GM23248 (cell line): ENCODE measurements at places on chromosomes 11 and 22. TPM values are rescaled to one million over a fixed set of nuclear protein-coding genes. Genes with fewer than 3 reads are reported as not detected.

DNA sequence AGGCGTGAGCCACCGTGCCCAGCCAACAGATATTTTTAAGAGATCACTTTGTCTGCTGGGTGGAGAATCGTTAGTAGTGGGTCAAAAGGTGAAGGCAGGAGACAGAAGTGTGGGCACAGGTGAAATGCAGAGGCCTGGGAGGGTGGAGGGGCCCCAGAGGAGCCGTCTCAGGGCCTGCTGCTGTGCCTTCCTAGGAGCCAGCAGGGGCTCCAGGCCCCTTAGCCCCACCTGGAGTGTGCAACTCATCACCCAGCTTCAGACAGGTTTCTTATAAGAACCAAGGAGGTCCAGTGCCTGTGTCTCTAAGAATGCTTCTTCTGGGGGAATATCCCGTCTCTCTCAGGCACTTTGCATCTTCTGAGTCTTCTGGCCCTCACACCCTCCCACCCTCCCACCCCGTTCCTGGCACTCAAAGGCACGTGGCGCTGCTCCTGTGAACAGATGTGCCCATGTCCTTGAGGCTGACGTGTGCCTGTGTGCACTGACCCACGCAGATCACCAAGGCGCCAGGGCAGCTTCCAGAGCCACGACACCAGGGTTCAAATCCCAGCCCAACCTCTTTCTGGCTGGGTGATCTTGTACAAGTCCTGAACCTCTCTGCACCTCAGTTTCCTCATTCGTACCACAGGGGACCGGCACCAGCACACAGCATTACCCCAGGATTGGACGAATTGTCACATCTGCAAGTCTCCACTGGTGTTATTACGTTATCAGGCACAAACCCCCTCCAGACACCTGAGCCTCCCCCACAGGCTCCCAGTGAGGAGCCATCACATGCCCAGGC lies 3.4 kb downstream of the ARSA start:
- no peaks in the 10 kb centered on the region for H3K27me3 ChIP-seq
- no peak for DNase-seq
- H3K27ac ChIP-seq, result no peak overlapping the region
- peaks cover 8% of the 10 kb centered on the region for H3K4me1 ChIP-seq
- H3K36me3 ChIP-seq, result no peaks in the 10 kb centered on the region

DNA sequence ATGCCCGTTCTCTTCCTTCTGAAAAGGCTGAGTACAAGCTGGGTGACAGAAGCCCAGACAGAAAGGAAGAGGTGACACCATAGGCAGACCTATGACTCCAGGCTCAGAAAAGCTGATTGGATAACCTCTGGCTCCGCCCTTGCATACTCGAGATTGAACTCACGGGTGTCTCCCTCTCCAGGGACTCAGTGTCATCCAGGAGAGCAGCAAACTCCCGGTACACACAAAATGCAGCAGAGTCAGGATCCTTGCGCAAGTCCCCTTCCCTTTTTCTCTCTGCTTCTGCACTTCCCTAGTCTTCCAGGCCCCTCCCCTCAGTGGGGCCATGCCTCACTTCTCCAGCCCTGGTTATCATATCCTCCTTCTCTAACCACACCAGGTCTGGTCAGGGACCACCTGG lies 9.8 kb downstream of the SCN4B start:
- peaks cover 53% of the 10 kb centered on the region for H3K27me3 ChIP-seq
- peak; percentile 13 for DNase-seq
- H3K4me1 ChIP-seq, result no peaks in the 10 kb centered on the region

DNA sequence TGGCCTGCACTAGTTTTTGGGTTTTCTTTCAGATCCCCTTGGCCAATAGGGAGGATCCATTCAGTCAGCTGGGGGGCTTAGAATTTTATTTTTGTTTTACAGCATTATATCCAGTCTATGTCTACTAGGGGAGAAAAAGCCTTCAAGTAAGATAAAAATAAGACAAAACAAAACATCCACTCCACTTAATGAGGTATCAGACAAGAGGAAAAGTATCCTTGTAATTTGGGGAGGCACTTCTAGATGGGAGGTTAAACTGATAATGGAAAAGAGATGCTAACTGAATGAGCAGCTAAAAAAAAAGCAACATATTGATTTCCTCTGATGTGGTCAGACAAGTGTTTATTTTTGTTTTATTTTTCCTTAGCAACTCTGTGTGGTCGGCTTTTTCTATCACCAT lies 278.0 kb upstream of the ANO3 start:
- H3K36me3 ChIP-seq, result no peaks in the 10 kb centered on the region
- no peaks in the 10 kb centered on the region for H3K27me3 ChIP-seq
- no peak overlapping the region for H3K27ac ChIP-seq
- H3K4me3 ChIP-seq, result no peak overlapping the region
- no peaks in the 10 kb centered on the region for H3K4me1 ChIP-seq

GRCh38 chr11:89447845-89448244 lies 43.3 kb downstream of the NOX4 start:
- no peaks in the 10 kb centered on the region for H3K27me3 ChIP-seq
- DNase-seq, result no peak
- H3K36me3 ChIP-seq, result no peaks in the 10 kb centered on the region
- H3K4me1 ChIP-seq, result no peaks in the 10 kb centered on the region

DNA sequence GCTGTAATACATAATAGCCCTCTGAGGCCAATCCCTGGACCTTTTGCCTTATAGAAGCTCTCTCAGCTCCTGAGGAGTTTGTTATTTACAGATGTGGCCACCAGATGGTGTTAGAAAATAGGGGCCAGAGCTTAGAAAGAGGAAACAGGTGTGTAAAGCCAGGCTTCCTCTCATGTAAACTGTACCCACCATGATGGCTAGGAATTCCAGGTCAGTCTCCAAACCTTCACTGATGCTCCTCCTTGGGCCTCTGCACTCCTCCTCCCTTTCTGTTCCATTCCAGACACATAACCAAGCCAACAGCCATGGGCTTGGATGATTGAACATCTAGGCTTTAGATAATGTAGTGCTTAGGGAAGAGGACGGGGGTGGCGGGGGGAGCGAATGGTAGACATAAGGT lies 39.7 kb downstream of the USP35 start:
- H3K4me1 ChIP-seq, result peaks cover 14% of the 10 kb centered on the region
- H3K27ac ChIP-seq, result no peak overlapping the region
- H3K27me3 ChIP-seq, result no peaks in the 10 kb centered on the region
- no peak overlapping the region for H3K4me3 ChIP-seq

GRCh38 chr11:34065505-34066203 lies 14.1 kb downstream of the CAPRIN1 start:
- DNase-seq, result peak; percentile 45
- H3K36me3 ChIP-seq, result peaks cover 13% of the 10 kb centered on the region
- H3K27me3 ChIP-seq, result no peaks in the 10 kb centered on the region

DNA sequence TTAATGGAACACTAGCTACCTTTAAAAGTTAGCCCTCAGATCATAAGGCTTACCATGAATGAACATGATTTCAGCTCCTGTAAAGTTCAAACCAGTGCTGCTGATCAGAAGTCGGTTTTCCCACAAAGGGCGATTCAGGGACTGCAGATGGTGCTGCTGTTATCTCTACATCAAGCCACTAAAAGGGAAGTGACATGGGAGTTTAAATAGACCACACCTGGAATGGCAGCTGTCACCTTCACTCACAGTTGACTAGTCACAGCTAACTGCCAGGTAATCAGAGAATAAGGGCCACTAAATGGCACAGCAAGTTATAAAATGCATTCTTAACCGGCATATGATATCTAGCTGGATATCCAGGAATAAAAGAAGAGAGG lies 581.1 kb upstream of the ARHGAP42 start:
- H3K4me1 ChIP-seq, result no peaks in the 10 kb centered on the region
- no peak overlapping the region for H3K4me3 ChIP-seq
- no peaks in the 10 kb centered on the region for H3K36me3 ChIP-seq
- no peak for DNase-seq

DNA sequence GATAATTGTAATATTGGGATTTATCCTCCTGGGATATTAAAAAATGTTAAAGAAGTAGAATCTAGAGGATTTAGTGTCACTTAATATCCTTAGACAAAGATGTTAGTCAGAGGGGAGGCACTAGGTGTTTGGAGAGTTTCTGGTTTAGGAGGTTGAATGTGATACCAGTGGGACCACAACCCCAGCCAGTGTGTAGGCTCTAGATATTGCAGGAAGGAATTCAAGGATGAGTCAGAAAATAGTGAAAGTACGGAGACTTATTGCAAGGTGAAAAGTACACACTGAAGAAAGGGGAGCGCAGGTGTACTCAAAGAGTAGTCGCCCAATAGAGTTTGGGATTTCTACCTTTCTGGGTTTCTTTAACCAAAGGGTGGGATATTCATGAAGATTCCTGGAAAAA lies 5.7 kb upstream of the TMEM41B start:
- H3K4me3 ChIP-seq, result no peak overlapping the region
- no peak overlapping the region for H3K27ac ChIP-seq
- no peak for DNase-seq
- peaks cover 3% of the 10 kb centered on the region for H3K4me1 ChIP-seq
- H3K36me3 ChIP-seq, result no peaks in the 10 kb centered on the region
- no peaks in the 10 kb centered on the region for H3K27me3 ChIP-seq

- H3K4me1 ChIP-seq, result no peaks in the 10 kb centered on the region
- H3K27me3 ChIP-seq, result no peaks in the 10 kb centered on the region
- no peaks in the 10 kb centered on the region; the same call in 1 of the 2 replicates for H3K36me3 ChIP-seq
- no peak overlapping the region for H3K27ac ChIP-seq
These were observed 12.1 kb upstream of the ADORA2A start for GRCh38 chr22:24414984-24415945.

GRCh38 chr11:125123947-125124617 lies 12.7 kb upstream of the TMEM218 start:
- H3K27me3 ChIP-seq, result no peaks in the 10 kb centered on the region
- H3K4me3 ChIP-seq, result 0 out of 2 replicates have a peak overlapping the region, but pooled peaks have one; percentile 24
- peaks cover 4% of the 10 kb centered on the region; the same call in 1 of the 2 replicates for H3K4me1 ChIP-seq
- H3K27ac ChIP-seq, result no peak overlapping the region

GRCh38 chr22:25630447-25630846 lies 66.0 kb downstream of the GRK3 start:
- H3K36me3 ChIP-seq, result no peaks in the 10 kb centered on the region
- no peaks in the 10 kb centered on the region for H3K27me3 ChIP-seq
- no peak overlapping the region for H3K27ac ChIP-seq
- DNase-seq, result no peak

GRCh38 chr11:87889126-87889525 lies 286.1 kb downstream of the RAB38 start:
- no peaks in the 10 kb centered on the region for H3K4me1 ChIP-seq
- no peak overlapping the region for H3K27ac ChIP-seq
- DNase-seq, result no peak
- no peaks in the 10 kb centered on the region for H3K27me3 ChIP-seq
- no peak overlapping the region for H3K4me3 ChIP-seq

DNA sequence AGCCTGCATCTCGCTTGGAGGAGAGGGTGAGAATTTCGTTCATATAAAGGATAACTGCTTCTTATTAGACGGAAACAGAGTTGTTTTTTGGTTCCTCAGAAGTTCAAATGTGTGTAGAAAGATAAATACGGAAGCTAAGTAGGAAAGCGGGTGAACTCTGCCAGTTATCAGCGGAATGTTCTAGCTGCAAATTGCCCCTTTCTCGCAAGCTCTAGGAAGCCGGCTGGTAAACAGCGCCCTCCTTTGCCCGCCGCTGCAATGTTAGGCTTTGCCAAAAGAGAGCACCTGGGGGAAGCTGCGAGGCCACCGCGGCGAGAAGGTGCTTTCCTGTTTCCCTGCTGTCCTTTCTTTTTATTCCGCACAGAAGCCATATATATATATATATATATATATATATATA lies 67.0 kb downstream of the IGLL5 start:
- no peaks in the 10 kb centered on the region for H3K36me3 ChIP-seq
- no peak overlapping the region for H3K4me3 ChIP-seq
- H3K27ac ChIP-seq, result no peak overlapping the region
- peaks cover 22% of the 10 kb centered on the region for H3K27me3 ChIP-seq
- H3K4me1 ChIP-seq, result no peaks in the 10 kb centered on the region

CDC45 gene
- 9.5 TPM in 2 replicates for total RNA-seq

NXPE1 gene
- total RNA-seq, result not detected in 2 replicates

OR8G1 gene
- not detected in 2 replicates for total RNA-seq

MPPED1 gene
- total RNA-seq, result not detected in 2 replicates

HBG1 gene
- not detected in 2 replicates for total RNA-seq

ENTHD1 gene
- not detected in 2 replicates for total RNA-seq

DEUP1 gene
- total RNA-seq, result not detected in 2 replicates
